ENCODE measurements at places on chromosomes 1 and 21.

DNA sequence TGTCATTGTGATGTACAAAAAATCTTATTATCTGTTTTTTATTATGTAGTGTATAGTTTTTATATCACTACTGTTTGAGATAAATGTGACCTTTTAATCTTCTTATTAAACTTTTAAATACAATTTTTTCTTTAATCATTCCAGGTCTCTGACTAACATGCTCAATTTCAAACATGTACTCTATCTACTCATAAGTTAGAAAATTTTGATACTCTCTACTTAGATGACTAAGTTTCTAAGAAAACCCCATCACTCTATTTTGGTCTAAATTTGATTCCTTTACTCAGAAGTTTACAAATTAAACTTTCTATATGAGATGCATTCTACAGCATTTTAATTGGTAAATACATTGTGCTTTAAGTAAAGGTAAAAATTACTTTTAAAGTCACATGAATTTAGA, 544.0 kb downstream of the PTBP2 start:
- DNase-seq = no peak

DNA sequence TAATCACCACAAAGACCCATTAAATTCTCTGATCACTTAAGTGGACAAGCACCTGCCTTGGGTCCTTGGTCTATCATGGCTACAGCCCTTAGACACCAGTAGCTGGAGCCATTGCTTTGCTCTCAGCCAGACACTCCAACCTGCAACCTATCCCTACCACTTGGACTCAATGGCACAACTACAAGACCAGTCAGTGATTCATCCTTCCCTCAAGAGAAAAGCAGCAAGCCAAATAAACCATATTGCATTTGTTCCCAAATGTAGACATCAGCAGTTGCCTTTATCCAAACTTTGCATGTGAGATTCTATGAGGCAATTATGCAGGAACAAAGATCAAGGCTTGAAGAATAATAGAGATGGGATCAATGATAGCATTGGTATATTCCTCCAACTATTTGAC, 263.4 kb downstream of the HHIPL2 start:
- DNase-seq = no peak

- DNase-seq = no peak
These were observed 38.2 kb downstream of the RABGAP1L start for GRCh38 chr1:174197547-174197946.

GRCh38 chr1:45353685-45354084, 13.4 kb upstream of the MUTYH start:
- DNase-seq = no peak

GRCh38 chr1:923131-923990, at the start of gene SAMD11:
SAMD11 (plus strand) TSS chr1:923923; CDS start chr1:924432, 509 bp downstream.
- peak; percentile 48 for DNase-seq

DNA sequence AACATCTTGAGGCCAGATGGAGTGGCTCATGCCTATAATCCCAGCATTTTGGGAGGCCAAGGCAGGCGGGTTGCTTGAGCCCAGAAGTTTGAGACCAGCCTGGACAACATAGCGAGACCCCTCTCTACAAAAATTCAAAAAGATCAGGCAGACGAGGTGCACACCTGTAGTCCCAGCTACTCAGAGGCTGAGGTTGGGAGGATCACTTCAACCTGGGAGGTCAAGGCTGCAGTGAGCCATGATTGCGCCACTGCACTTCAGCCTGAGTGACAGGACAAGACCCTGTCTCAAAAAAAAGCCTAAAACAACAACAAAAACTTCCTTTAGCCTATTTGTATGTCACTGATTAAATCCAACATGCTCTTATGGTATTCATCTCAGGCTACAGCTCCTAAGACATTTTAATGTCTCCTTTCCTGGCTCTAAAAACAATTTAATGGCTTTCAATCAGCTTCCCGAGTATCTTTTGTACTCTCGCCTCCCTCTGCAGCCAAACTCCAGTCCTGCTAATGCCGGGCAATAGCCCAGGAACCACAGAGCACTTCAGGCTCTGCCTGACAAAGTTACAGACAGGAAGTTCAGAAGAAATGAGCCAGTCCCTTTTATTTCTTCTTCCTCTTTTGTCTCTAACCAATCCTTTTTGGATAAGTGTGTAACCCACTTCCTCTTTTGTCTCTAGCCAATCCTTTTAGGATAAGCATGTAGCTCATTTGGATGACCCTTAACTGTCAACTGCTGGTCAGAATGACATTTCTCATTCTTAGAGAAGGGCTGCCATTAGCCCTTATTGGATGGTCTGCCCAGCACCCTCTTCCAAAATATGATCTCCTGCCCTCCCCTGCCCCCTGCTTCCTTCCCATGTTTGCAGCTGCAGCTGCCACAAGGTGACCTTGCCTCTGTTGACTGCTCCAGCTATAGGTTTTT, 6.6 kb upstream of the DOP1B start:
- DNase-seq = no peak

GRCh38 chr1:45526135-45526644, 4.5 kb upstream of the PRDX1 start:
- no peak for DNase-seq

GRCh38 chr1:205064301-205064700, 20.0 kb downstream of the TMEM81 start:
- no peak for DNase-seq

GRCh38 chr1:208205216-208206013, 38.8 kb downstream of the PLXNA2 start:
- DNase-seq = no peak

DNA sequence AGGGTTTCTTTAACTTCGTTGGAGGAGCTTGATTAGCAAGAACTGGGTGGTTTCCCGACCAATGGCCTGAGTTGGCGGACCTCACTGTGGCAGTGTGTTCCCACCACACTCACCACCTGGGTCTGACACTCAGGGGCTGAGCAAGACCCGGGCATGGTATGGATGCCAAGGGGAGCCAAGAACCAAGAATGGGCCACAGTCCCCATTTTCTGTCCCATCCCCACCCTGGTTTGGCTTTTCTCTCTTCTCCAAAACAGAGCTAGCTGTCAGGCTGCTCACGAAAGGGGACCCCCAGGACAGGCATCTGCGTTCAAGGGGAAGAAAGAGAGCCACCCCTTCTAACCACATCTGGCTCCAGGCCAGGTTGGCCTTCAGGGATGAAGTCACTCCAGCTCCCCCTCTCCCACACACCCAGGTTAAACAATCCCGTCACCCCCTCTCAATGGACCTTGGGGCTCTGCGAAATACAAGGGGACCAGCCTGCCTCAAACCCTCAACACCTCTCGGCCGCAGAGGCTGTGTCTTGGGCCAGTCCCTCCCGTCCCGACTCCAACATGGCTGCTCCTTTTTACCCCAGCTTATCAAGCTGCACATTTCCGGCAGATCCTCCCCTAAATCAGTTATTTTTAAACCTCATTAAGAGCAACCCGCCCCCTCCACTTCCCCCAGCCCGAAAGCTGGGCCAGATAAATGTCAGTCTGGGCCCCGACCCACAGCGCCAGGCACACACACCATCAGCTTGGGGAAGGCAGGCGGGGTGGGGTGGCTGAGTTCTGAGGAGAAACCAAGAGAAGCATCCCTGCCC, 3.4 kb downstream of the TAGLN2 start:
- peak; percentile 43 for DNase-seq

- no peak for DNase-seq
These were observed 46.4 kb downstream of the CACHD1 start for GRCh38 chr1:64516301-64516700.

DNA sequence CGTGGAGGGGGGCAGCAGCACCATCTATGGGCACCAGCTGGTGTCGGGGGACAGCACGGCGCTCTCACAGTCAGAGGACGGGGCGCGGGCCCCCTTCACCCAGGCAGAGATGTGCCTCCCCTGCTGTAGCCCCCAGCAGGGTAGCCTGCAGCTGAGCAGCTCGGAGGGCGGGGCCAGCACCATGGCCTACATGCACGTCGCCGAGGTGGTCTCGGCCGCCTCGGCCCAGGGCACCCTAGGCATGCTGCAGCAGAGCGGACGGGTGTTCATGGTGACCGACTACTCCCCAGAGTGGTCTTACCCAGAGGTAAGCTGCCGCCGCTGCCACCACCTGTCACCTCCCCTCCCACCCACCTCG, 106.2 kb upstream of the VAMP3 start:
- no peak for DNase-seq

DNA sequence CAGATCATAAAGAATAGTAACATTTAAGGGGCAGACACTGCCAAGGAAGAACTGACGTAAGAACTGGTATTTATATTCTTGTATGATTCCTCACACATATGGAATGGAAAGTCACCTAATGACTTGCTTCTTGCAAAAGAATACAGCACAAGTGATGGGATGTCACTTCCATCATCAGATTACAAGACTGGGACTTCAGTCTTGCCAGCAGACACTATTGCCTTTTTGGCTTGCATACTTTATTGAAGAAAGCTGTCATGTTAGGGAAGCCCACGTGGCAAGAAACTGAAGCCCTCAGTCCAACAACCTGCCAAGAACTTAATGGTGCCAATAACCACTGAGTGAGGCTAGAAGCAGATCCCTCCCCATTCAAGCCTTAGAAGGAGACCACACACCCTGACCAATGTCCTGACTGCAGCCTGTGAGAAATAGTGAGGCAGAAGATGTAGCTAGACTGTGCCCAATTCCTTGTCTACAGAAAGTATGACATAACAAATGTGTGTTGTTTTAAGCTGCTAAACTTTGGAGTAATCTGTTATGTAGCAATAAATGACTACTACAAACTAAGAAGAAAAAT, 12.0 kb downstream of the EGLN1 start:
- DNase-seq = no peak

DNA sequence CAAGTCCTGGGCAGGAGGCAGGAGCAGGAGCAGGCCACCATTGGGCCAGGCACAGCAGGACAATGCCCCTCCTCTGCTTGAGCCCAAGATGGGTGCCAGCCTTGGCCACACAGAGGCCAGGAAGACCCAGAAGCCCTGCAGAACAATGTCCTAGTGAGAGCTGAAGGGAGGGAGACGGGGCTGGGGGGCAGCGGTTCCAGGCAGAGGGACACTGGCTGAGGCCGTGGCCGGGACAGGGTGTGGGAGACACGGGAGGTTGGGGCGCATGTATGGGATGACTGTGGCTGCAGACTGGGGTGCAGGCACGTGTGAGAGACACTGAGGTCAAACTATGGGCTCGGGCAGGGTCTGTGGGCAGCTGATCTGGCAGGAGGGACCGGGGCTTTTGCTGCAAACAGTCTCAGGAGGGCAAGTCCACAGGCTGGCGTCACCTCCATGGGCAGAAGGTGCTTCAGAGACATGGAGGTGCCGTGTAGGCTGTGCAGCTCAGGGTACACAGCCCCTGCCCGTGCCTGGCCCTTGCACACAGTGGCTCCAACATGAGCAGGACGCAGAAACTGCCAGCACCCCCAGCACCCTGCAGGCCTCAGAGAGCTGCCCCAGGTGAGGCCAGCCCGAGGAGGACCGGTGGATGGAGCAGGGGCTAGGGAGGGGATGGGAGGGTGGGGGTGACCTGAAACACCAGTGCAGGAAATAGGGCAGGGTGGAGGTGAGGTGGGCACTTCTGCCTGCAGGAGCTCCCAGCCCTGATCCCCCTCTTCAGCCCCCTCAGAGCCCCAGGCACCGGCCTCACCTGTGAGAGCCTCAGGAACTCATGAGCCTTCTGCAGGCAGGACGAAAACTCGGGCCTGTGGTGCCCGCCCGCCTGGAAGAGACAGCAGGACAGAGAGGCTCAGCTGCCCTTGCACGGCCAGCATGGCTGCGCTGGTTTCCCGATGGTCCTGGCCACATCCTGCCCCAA, 19.5 kb downstream of the LSS start:
- no peak for DNase-seq

GRCh38 chr1:179761296-179761695, 18.2 kb downstream of the FAM163A start:
- DNase-seq = no peak

DNA sequence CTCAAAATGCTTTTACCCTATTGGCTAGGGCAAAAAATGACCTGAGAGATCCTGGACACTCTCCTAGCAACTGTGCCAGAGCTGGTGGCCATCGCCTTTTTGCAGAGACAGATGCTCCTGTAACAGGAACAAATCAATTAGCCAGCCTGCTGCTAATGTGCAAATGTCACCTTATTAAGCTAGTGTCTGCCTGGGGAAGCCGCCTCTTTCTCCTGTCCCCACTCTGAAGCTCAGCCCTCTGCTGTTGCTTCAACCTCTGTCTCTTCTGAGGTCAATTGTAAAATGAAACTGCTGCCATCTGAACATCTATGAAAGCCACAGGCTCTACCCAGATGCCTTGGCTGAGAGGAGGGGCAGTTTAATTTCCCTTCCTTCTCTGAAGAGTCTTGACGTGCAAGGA, 85.5 kb upstream of the CACNA1E start:
- DNase-seq = no peak

GRCh38 chr1:237199026-237199425, 157.0 kb downstream of the RYR2 start:
- DNase-seq = no peak

GRCh38 chr21:27564684-27565301, 597.9 kb upstream of the ADAMTS5 start:
- no peak for DNase-seq

DNA sequence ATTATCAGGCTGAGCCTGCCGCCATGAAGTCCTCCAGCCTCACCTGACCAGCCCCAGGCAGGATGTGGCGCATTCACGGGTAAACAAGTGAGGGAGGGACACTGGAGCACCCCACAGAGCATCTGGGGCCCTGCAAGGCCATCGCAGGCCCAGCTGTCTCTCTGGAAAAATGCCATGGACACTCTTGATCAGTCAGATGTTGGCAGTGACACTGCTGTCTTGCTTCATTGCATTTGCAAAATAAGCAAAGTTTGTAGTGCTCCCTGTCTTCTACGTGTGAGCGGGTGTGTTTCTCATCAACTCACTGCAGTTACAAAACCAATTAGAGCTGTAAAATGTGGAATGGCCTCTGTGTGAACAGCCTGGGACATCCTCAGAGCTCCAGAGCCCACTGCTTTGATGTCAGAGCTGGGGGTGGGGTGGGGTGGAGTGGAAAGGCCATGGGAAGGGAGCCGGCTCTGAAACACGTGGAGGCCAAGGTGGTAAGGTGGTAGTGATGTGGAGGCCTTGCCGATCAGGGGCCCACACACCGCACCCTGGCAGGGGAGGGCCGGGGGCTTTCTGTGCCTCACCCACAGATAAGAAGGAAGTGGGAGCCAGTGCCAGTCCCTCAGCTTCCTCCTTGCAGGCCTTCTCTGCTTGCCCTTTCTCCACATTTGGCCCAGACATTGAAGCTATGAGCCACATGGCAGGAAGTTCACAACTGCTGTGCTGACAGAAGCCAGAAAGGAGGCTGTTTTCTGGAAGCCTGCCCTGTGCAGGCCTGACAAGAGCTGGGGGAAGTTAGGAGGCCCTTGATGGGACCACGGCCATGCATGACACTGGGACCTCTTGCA, 254.9 kb downstream of the RHOU start:
- no peak for DNase-seq

GRCh38 chr21:43731476-43731875, 12.5 kb downstream of the PDXK start:
- DNase-seq = no peak

DNA sequence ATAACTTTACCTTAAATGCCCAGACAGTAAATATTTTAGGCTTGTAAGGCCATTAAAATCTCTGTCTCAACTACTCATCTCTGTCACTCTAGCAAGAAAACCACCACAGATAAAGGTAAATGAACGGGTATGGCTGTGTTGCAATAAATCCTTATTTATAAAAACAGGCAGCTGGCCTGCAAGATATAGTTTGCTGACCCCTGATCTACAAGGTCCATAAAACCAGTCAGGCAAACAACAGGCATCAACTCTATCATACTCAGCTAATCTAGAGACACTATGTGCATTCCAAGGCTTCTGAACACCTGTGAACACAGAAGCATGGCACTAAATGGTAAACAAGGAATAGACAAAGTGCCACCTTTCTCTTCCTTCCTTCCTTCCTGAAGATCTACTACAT, 9.7 kb downstream of the FAF1 start:
- no peak for DNase-seq
